T-helper 1 cell (primary cell): ENCODE measurements at places on chromosomes 6 and 20.
A peak's percentile ranks its signal among the peaks of the same experiment; 100 is the strongest.

GRCh38 chr20:54933212-54933904 lies 458.0 kb downstream of the DOK5 start:
- no peak for DNase-seq

GRCh38 chr20:36217226-36217625 lies 19.1 kb upstream of the AAR2 start:
- no peak for DNase-seq

- no peak for DNase-seq
Measured at GRCh38 chr20:59148701-59149493, 14.7 kb upstream of the ZNF831 start.

- DNase-seq = no peak
Measured at GRCh38 chr20:54021446-54022235, 48.8 kb downstream of the BCAS1 start.

GRCh38 chr6:22706651-22707050 lies 137.3 kb downstream of the HDGFL1 start:
- no peak for DNase-seq

GRCh38 chr6:49462071-49462470 lies 982 bp downstream of the MMUT start:
- DNase-seq = no peak

GRCh38 chr6:129094147-129094546 lies 211.2 kb downstream of the LAMA2 start:
- DNase-seq = no peak

DNA sequence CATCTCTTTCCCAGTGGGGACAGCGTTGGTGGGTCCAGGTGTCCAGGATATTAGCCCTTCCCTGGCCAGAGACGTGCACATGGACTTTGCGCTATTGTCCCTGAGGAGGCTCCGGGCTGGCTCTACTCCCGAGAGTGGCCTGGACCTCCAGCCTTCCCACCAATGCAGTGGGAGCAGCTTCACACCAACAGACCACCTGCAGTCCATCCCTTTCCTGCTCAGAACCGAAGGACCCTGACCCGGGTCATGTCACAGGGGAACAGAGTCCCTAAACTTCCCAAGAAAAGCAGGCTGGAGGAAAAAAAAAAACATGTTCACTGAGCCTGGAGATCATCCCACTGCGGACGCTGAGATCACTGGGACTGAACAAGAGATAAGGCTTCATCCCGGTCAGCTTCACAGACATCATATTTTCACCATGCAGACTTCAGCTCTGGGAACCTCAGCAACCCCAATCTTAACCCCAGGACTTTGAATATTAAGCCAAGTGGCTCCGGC lies 18.3 kb downstream of the ZMYND8 start:
- DNase-seq = no peak

GRCh38 chr20:61254881-61255626 lies 3.0 kb downstream of the CDH4 start:
- no peak for DNase-seq

DNA sequence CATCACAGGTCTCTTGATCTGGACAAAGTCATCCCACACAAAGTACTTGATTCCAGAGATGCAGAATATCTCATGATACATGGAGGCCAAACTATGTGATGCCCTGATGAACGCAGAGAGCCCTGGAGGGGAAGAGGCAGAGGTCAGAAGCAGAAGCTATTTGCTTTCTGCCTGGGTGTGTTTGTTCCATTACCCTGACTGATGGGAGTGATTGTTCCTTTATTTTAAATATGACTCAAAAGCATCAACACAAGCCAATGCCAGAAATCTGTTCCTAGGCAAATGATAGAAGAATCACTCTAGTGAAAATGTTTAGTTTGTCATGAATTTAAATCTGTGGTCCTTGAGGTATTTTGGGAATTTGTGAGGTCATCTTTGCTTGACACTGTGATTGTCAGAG lies 54.7 kb upstream of the GGTLC1 start:
- DNase-seq = no peak

DNA sequence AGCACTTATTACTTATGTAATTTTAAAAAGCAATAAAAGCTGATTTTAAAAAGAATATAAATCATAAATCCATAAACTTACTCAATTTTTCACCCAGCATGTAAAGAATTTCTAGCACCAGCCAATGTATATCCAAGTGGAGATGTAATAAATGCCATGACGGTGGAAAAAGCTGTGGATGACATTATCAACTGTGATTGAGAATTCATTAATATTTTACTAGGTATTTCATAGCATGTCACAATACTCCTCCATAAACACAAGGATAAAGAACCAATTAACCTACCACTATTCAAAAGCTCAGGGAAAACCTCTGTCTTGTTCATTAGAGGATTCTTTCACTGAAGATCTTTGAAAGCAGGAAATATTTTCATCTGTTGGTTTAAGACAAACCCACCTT lies 13.2 kb downstream of the MMS22L start:
- no peak for DNase-seq

DNA sequence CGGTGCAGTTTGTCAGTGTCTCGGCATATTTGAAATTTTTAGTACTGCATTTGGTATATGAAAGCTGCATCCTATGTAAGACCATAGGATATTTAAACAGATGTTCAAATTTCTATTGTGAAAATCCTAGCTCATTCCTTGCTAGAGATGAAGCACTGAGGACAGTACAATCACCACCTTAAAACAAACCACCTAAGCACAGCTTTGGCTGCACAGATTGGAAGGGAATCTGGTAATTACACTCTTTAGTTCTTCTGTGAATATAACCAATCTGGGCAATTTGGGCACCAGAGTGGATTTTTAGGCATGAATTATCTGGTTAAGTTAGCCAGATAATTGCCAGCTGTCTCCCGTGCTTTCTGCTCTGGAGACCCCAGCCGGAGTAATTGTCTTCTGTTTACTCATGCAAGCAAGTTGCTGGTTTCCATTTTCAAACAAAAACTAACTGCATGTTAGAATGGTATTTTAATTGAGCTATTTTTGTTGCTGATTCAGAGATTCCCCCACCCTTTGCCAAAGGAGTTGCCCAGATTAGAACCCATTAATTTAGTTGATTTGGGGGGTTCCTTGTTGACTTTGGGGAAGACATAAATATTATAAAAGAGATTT lies 36.9 kb downstream of the E2F3 start:
- DNase-seq = no peak

DNA sequence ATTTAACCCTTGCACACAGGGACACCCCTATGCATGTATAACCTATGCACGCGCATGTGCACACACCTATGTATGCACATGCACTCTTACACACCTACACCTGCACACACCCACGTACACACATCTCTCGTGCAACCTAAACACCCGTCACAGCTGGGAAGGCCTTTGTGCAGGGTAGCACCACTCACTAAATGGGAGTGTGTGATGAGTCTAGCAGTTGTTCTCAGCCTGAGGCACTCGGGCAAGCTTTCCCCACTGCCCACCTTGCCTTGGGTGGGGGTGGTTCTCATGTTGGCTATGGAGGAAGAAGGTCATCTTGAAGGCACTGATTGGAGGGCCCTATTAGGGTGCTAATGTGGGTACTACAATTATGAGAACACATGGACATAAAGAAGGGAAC lies 85.8 kb downstream of the DLL1 start:
- DNase-seq = no peak

DNA sequence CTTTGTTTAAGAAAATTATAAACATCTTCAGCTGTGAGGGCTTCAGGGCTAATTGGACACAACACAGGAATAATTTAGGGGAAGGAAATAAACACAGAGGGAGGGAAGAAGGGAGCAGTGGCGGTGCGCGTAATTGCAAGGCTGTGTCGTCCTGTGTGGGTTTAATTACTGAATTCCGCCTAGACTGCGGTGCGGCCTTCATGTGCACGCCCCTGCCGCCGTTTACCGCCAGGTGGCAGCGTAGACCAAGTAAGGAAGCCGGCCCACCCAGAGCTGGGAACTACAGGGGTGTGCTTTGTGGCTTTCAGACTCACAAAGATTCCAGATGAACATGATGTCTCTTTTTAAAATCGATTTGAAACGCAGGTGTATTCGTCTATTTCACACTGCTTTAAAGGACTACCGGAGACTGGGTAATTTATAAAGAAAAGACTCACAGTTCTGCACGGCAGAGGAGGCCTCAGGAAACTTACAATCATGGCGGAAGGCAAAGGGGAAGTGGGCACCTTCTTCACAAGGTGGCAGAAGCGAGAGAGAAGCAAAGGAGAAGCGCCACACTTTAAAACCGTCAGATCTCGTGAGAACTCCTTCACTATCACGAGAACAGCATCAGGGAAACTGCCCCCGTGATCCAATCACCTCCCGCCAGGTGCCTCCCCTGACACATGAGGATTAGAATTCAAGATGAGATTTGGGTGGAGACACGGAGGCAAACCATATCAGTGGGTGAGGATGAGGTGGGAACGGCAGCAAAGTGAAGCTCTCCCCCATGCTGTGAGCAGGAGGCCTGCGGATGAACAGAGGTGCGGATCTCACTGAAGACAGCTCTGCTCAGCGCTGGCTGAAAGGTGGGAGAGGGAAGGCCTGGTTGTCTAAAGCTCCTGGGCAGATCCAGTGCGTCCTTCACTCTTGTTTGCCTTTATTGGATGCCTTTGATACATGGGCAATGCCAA lies 222.0 kb upstream of the PDE10A start:
- DNase-seq = peak; percentile 31

- DNase-seq = no peak
Measured at GRCh38 chr6:7169296-7169721, 61.5 kb downstream of the RREB1 start.
